ENCODE measurements at places on chromosomes 6 and 20. TPM values are rescaled to one million over a fixed set of nuclear protein-coding genes. Genes with fewer than 3 reads are reported as not detected.

- DNase-seq, result no peak
Measured at GRCh38 chr20:57881466-57882385, 171.9 kb upstream of the PMEPA1 start.

DNA sequence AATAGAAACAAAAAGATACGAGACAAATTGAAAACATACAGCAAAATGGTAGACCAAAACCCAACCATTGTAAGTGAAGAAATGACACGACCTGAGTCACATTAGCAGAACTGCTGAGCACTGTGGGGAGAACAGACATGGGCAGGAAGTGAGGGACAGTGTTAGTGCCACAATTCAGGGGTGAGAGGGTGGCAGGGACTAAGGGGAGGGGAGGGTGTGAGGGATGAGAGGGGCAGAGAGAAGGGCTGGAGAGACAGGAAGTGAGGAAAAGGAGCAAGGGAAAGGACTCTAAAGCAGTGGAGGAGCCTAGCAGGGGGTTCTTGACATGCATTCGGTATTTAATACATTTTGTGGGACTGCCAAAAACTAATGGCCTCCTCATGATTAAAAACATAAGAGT is 45.0 kb upstream of the TRIM26 start:
- no peak for DNase-seq

- DNase-seq, result no peak
Measured at GRCh38 chr6:128558021-128558420, 37.6 kb upstream of the PTPRK start.

DNA sequence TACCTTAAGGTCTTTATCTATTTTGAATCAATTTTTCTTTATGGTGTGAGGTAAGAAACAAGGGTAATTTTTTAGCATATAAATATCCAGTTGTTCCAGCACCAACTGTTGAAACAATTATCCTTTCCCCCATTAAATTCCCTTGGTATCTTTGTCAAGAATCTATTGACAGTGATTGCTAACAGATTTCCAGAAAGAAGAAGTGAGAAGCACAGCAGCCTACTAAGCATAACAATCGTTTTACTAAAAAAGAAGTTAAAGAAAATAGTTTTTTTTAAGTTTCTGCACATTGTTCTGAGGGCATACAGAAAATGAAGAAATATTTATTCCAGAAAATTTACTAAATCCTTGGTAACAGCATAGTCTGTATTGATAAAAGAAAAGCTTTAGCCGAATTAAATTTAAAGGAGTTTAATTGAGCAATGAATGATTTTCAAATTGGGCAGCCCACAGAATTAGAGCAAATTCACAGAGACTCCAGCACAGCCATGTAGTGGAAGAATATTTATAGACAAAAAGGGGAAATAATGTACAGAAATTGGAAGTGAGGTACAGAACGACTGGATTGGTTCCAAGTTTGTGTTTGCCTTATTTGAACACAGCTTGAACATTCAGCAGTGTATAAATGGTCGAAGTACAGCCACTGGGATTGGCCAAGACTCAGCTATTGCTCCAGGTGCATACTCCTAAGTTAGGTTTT is 97.9 kb upstream of the UST start:
- no peak for DNase-seq

DNA sequence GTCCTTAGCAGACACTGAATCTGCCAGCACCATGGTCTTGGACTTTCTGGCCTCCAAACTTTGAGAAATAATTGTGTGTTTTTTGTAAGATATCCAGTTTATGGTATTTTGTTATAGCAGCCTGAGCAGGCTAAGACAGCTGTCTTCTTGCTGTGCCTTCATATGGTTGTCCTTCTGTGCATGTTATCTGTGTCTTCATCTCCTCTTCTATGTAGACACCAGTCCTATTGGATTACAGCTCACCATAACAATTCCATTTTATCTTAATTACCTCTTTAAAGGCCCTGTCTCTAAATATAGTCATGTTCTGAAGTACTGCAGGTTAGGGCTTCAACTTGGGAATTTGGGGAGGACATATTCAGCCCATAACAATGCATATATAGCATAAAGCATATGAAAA is 44.3 kb upstream of the REV3L start:
- DNase-seq, result no peak

- no peak for DNase-seq
Measured at GRCh38 chr20:60365064-60365666, 406.9 kb downstream of the CDH26 start.

DNA sequence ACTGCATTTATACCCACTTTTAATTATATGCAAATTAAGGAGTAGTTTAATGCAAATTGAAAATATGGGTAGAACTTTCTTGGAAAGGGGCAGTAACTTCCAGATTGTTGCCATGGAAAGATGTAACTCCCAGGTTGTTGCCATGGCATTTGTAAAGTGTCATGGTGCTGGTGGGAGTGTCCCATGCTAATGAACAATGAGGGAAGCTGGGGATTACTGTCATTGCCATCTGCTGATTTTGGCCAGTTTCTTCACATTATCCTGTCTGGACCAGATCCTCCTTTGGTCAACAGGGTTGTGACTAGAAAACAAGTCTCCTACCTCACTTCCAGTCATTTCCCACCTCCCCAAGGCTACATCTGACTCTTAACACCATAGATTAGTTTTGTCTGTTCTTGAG is 45.4 kb upstream of the FERMT1 start:
- DNase-seq, result no peak

DNA sequence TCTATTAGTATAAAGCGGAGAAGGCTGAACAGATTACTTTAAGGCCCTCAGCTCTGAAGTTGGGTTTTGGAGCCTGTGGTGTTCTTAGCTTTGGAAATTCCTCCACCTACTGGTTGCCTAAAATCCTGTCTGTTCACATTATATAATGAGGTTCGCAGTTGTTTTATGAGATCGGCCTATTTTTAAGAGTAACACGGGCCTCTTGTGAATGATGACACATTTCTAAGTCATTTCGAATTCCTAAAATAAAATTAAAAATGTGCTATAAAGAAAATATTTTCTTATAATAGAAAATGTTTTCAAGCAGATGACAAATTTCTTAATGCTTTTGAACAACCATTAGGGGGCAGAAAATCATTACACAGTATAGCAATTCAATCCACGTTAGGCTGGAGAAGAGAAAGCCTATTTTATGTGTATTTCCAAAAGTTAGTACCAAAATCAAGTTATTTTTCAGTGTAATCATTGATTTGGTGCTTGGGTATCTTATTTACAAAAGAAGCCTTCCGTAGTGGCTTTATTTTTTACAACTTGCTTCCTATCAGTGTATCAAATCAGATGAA is 15.8 kb upstream of the FAM8A1 start:
- DNase-seq, result no peak

- no peak for DNase-seq
Measured at GRCh38 chr6:68427630-68428029, 207.5 kb upstream of the ADGRB3 start.

DNA sequence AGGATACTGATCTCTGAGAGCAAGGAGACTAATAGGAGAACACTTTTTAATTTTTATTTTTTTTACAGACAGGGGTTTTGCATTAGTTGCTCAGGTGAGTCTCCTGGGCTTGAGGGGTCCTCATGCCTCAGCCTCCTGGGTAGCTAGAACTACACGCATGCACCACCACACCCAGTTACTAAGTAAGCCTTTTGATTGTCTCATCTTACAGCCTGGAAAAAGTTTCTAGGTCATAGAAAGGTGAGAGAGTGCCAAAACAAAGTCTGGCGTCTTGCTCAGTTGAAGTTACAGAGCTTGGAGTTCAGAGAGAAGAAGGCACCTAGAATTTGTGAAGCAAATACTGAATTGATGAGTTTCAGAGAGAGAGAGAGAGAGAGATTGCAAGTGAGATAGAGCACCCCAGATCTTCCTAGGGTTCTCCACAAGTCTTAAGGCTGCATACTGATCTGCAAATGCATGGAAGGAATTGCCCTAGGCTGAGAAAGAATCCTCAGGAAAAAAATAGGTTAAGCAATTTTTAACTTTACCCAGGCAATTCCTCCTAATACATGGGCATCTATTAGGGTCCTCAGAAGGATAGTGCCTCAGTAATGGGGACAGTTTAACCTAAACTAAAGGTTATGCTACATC is 37.6 kb upstream of the PHIP start:
- DNase-seq, result no peak

DNA sequence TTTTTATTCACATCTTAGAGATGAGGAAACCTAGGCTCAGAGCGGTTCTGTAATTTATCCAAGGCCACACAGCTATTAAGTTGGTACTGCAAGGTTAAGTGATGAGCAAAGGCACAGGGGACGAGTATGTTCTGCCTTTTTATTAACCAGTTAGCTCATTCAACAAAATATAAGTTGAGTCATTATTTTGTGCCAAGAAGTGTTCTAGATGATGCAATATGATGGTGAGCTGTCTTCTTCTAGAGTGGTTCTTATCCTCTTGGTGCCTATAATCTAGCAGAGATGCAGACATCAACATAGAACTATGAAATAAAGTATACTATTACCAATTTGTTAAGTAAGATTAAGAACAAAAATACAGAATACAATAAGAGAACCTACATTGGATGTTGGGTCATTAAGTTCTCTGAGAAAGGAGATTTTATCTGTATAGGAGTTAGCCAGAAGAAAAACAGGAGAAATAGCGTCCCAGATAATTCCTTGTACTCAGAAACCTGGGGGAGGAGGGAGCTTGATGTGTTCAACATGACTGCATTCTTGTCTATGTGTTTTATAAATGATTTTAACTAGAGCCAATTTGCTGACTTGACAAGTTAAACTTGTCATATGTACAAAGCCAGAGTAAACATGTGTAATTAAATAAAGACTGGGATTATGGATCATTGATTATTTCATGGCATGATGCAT is 122.3 kb downstream of the TBXT start:
- no peak for DNase-seq

DNA sequence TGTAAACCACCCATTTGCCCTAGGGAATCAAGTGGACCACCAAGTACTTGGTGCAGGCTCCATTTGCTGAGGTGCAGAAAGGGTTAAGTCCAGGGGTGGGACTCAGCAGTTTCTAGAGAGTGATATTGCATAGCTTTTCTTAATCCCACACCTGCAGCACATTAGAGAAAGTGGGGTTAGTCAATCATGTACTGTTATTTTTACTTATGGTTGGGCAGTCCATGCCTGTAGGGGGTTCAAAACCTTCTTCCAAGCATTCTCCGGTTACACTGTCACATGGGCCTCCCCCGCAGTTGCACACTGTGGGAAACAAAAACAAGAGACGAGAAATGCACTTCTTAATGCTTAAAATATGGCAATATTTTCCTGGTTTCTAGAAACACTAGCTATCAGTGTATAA is 65.5 kb downstream of the LAMA4 start:
- DNase-seq, result no peak

DNA sequence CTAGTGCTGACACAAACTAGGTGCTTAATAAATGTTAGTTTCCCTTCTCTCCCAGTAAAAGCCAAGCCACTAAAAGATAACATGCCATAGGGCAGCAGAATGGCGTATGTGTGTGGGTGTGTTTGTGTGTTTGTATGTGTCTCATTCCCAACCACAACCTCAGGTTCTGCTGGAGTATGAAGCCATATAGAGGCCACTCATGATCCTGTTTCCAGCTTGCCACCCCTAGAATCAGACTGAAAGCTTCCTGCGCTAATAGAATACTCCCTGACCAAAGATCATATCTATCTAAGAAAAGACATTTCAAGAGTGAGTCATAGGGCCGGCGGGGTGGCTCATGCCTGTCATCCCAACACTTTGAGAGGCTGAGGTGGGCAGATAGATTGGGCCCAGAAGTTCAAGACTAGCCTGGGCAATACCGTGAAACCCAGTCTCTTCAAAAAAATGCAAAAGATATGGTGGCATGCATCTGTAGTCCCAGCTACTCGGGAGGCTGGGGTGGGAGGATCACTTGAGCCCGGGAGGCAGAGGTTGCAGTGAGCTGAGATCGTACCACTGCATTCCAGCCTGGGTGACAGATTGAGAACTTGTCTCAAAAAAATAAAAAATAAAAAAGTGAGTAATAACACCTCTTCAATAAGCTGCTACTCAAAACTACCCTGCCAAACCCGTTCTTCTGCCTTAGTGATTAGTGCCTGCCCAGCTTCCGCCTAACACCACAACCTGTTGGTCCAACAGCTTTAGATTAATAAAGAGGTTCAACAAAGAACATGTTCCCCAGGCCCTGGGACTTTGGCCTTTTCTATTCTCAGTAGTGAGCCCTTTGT is 11.8 kb upstream of the SNRPC start:
- DNase-seq, result no peak

GRCh38 chr6:156392648-156393047 is 384.5 kb upstream of the ARID1B start:
- no peak for DNase-seq

DNA sequence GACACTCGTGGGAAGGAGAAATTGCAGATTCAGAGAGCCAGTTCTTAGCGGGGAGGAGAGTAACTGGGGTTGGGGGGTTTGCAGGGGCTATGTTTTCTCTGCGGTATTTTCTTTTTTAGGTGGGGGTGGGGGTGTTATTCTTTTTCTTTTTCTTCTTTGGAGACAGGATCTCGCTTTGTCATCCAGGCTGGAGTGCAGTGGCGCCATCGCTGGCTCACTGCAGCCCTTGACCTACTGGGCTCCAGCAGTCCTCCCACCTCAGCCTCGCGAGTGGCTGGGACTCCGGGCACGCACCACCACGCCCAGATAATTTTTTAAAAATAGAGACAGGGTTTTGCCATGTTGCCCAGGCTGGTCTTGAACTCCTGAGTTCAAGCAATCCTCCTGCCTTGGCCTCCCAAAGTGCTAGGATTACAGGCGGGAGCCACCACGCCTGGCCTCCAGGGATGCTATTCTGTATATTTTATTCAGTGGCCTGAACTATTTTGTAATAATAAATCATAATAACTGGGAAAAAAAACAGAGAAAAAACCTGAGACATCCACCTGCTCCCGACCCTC is 57.3 kb downstream of the UBE2V1 start:
- no peak for DNase-seq

- DNase-seq, result no peak
Measured at GRCh38 chr20:47280668-47281067, 75.8 kb downstream of the ZMYND8 start.

Gene SUMO4
- polyA plus RNA-seq, result 0.37 TPM

Gene GGTLC1
- polyA plus RNA-seq, result not detected

Gene CFAP61
- polyA plus RNA-seq, result 8.2 TPM

Gene C20orf141
- not detected for polyA plus RNA-seq

Gene FOXQ1
- polyA plus RNA-seq, result not detected

Gene DNAH8
- polyA plus RNA-seq, result not detected

Gene AIG1
- polyA plus RNA-seq, result 17.4 TPM

Gene PPIL6
- 2.0 TPM for polyA plus RNA-seq

Gene MLIP
- 153 TPM for polyA plus RNA-seq

Gene DDO
- 7.6 TPM for polyA plus RNA-seq
